ENCODE measurements at places on chromosomes 1 and 21.

DNA sequence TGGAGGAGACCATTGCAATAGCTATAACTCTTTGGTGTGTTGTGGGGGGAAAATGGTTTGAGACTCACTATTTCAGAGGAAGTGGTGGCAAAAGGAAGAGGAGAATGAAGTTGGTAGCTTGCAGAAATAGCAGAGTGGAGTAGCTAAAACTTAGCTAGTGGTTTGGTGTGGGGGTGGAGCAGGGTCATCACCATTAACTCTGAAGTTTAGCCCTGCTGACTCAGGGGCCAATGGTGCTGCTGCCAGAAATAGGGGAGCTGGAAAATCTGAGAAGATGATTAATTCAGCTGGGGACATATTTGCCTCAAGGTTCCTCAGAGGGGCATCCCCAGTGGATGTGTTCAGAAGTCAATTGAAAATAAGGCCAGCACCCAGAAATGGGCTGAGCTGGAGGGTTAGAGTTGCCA lies 65.4 kb downstream of the RUNX1 start:
- no peak for DNase-seq

DNA sequence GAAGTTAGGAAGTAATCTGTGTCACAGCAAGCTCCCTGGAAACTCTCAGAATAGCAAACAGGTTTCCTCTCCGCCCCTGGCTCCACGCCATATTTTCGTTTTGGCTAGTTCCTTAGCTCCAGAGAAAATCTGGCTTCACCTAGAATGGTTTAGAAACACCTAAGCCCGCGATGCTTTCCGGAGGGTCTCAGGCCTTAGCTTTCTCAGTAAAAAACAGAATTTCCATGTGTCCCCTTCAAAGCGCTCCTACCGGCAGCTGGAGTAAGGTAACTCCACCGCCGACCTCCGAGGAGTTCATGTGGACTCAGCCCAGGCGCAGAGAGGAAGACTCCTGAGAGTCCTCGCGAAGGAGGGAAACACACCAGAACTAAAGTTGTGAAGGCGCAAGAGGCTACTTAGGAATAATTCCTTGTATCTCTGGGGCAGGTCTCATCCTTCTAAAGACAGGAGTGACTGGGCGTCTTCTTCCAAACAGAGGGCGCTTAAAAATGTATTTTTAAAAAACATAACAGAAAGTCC lies 406 bp downstream of the KIAA0040 start:
- DNase-seq, result no peak

DNA sequence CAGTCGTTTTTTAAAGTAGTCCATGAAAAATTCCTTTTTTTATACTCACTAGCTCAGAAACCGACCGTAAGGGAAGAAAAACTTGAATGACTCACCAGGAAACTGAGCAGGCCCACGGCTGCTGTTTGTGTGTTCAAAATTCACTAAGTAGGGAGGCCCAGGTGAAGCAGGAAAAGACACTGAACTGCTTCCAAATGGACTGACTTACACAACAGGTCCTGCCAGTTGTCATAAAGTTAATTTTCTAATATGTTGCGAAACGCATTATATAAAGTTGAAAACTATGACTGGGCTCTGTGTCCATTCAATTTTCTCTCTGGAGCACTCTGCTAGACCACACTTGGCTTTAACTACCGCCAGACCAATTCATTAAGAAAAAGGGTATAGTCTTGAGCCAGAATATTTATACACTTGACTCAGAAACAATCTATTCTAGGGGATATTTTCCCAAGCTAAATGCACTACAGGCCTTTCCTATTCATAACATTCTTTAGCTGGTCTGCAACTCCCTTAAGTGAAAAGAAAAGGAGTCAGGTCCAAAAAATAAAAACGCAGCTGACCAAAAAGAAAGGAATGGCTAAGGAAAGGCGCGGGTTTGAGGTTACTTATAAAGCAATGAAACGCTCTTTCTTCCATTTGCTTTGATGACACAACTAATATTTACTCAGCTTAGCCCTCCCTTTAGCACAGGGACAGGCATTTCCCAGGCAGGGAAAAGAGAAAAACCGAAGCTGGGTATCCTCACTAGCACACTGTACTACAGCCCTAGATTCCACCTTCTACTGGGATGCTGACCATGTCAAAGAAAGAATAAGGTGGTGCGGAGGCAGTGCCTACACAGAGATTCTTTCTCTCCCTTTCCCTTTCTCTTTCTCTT lies 306.3 kb upstream of the ESRRG start:
- DNase-seq, result no peak

- DNase-seq, result no peak
Observed at GRCh38 chr1:17904290-17904689, 149.2 kb downstream of the ACTL8 start.

DNA sequence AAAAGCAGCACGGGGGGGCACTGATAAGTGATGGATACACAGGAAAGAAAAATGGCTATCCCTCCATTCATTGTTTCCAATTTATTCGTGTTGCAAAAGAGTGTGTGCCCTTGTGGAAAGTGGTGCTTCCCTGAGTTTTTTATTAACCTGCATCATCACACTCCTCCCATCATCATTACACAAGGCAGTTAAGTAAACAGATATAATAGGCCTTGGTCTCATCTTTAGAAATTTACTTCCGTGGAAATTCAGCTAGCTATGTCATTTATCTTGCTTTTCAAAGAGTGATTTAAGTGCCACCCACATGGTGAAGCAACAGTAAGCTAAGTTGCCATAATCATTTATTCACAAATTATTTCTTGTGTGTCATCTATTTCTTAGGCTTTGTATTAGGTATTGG lies 473.3 kb downstream of the NEGR1 start:
- no peak for DNase-seq

DNA sequence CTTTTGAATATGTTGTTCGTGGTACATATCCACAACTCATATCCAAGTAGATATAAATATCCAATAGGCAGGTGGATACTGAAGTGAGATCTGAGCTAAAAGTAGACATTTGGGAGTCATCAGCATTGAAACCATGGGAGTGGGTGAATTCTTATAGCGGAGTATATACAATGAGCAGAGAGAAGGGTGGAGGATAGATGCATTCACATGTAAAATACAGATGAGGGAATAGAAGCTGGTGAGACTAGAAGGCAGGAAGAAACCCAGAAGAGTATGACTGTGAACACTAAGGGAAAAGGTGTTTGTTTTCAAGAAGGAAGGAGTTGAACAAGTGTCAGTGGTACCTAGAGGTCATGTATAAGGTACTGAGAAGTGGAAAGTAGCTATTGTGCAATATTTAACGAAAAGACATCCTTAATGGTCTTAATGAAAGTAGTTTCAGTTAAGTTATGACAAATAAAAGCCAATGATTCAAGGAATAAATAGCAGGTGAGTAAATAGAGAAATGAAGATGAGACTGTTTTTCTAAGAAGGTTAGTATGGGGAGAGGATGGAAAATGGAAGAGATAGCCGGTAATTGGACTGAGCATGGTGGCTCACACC lies 181.6 kb upstream of the CACYBP start:
- DNase-seq, result no peak

GRCh38 chr1:237921306-237921705 lies 30.6 kb upstream of the ZP4 start:
- no peak for DNase-seq

DNA sequence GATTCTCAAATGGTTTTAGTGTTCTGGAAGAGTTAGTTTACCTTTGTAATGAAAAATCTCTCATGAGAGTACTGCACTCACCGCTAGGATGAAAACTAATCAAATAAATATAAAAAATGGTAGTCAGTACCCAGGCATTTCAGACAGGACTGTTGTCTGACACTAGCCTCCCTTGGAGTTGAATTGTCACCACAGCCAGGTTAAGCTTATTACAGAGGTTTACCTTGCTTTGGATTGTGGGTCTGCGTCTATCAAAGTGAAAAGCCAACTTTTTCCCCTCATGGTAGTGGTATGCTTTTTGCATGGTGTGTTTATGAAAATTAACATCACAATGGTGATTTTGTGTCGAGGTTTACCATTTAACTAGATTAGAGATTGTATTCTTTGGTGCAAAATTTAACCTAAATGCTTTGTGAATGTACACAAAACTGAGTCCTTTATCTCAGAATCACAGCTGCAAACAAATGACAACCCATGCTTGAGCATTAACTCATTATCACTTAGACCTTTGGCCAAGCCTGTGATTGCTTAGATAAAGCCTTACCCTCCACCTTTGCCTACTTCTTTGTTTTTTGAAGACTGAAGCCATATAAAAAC lies 20.1 kb downstream of the RAP1A start:
- no peak for DNase-seq

DNA sequence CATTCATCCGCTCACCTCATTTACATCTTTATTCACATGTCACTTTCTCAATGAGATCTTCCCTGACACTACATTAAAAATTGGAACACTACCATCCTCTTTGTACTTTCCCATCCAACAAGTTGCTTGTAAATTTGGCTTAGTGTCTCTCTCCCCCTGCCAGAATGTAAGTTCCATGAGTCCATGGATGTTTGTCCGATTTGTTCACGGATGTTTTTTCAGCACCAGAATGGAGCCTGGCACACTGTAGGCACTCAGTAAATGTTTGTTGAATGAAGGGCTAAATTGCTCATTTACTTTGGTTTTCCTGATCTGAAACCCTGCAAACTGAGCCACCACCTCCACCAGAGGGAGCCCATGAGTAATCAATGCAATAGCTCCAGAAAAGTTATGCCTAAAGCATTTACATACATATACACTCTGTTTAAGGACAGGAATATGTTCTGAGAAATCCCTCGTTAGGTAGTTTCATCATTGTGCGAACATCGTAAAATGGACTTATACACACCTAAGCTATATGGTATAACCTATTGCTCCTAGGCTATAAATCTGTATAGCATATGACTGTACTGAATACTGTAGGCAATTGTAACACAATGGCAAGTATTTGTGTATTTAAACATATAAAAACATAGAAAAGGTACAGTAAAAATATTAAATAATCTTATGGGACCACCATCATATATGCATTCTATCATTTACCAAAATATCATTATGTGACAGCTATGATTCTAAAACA lies 2.8 kb upstream of the EYA3 start:
- peak; percentile 70 for DNase-seq

GRCh38 chr1:83583351-83584014 lies 415.4 kb downstream of the TTLL7 start:
- no peak for DNase-seq

DNA sequence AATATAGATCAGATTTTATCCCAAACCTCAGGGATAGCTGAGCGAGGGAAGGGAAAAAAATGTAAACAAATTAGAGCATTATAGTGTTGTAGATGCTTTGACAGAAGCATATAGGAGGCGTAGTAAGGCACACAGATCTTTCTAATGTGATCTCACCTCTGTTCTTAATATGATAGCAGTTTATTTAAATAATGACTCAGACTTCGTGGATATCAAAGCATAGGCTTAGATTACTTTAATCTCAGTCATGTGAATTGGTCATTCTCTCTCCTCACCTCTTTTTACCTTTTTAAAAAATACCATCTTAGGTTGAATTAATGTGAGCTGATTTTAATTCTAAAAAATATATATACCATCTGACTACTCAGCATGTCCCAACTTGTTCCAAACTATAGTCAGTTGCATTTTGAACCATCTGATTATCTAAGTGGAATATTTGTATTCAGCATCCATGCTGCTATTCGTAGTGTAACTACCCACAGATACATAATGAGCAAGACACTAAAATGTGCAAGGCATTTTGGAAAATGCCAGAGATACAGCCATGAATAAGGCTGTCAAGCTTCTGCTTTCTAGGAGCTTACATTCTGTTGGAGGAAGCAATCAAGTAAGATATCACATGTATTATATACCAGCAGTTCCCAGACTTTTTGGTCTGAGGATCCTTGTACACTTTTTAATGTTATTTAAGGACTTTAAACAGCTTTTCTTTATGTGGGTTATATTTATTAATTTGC lies 76.7 kb downstream of the OSBPL9 start:
- no peak for DNase-seq

DNA sequence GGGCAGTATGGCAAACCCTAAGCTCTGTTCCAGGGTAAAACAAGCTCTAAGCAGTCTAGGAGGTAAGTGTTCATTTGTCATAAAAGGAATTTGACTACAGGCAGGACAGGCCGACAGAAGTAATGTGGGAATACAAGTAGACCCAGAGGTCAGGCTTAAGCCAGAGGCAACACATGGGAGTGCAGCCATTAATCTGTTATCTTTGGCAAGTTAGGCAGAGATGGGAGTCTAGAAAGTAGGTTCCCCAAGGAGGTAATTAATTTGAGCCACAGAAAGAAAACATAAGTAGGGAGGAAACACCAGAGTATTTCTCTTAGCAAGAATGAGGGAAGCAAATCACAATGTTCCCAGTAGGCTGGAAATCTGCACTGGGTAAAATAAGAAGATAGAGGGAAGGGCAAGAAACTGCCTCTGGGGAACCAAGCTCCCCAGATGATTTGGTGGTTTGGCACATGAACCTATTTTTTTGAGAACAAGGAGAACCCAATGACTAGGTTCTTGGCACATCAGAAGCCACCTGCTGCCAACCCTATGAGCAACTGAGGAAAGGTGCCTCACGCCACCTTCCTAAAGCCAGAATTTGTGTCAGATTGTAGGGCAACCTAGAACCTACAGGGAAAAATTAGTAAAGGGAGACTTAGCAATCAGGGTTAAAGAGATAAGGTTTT lies 636.4 kb upstream of the PLXNA2 start:
- DNase-seq, result no peak

- DNase-seq, result no peak
Observed at GRCh38 chr1:57158604-57158998, 192.8 kb upstream of the C8B start.

DNA sequence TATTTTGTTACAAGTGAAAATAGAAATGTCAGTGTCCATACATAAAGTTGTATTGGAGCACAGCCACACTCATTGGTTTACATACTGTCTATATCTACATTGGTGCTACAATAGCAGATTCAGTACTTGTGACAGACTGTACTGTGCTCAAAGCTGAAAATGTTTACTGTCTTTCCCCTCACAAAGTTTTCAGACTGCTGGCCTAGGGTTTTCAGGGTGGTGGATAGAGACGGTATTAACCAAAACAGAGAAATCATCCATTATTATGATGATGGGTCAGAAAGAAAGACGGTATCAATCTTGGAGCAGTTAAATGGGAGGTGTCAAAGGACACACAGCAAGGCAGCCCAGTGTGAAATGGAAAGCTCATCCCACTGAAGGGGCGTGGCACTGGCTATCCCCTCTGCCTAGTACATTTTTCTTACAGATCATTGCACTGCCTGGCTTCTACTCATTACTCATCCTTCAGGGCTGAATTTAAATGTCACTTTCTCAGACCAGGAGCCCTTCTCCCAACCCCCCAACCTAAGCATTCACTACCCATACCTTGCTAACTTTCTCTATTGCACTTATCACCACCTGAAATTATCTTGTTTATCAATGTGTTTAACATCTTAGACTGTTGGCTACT lies 10.2 kb downstream of the JAK1 start:
- DNase-seq, result no peak

- no peak for DNase-seq
Observed at GRCh38 chr1:84722794-84723193, 32.5 kb upstream of the SSX2IP start.

GRCh38 chr1:43847290-43847689 lies 86.3 kb upstream of the ARTN start:
- DNase-seq, result no peak

Data from D721Med (cell line).